DMS 273 treated with DMSO at 0.1 percent for 48 hours (cell line): ENCODE measurements at places on chromosomes 3 and 15.

GRCh38 chr15:70030851-70031250, 66.9 kb downstream of the TLE3 start:
- DNase-seq, result no peak

DNA sequence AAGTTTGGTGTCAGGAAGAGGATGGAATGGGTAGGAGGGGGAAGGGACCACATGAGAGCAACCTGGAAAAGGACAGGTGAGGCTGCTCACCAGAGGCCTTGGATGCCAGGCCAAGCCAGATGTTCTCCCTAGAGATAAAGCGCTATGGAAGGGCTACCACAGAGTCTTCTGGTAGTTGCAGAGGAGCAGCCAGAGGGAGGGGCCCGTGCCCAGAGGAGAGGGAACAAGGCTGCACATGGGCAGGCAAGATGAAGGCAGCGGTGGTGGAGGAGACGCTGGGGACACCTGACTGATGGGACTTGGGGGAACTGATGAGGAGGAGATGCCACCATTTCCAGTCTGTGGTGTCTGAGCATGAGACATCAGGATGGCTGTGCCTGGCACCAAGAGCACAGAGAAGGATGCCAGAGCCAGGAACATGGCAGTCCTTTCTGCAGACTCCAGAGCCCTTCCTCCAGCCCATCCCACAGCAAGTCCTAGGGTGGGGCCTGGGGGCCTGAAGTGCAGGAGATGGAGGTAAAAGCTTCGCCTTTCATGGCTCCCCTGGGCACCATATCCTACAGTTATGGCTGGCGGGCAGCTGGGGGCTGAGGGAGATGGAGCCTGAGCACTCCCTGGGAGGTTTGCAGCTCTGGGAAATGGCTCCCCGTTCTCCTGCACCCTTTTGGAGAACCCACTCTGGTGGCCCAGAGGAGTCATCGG, 103.0 kb downstream of the ETFA start:
- no peak for DNase-seq

- DNase-seq, result no peak
Measured at GRCh38 chr3:122200661-122201060, 17.2 kb downstream of the CASR start.

DNA sequence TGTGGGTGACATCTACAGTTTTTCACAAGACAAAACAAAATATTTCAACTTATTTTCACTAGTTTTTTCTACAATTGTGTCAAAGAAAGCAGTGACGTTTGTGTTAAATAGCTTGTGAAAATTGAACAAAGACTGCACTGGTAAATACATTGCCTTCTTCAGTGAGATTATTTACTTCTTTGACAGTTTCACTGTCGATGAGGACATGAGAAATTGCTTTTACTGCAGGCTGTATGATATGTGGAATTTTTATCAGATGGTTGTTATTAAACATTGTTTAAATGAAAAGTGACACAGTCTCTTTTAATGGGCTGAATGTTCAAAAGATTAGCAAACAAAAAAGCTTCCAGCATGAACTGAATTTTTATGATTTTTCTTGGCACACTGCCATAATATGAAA, 773.9 kb upstream of the CADM2 start:
- no peak for DNase-seq

DNA sequence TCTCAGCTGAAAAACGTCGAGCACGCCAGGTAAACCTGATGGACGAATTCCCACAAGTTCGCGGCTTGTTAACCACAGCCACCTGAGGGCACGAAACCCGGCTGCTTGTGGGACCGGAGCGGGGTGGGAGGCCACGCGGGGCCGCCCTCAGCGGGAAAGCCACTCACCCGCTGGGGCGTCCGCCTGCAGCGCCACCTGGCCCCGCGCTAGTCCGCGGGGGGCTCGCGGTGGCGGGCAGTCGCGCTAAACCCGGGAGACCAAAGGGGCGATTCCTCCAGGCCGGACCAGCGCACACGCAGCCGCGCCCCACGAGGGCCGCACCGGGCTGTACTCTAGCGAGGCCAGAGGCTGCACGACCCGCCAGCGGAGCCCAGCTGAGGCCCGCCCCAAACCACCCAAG, 15.7 kb upstream of the CFAP161 start:
- no peak for DNase-seq

GRCh38 chr3:122233101-122233952, 49.9 kb downstream of the CASR start:
- no peak for DNase-seq

- peak; percentile 63 for DNase-seq
Measured at GRCh38 chr3:14452740-14453710, 50.6 kb downstream of the SLC6A6 start.

GRCh38 chr15:52257734-52258062, 37.9 kb downstream of the MYO5C start:
- no peak for DNase-seq

GRCh38 chr15:69417581-69417980, 3.4 kb downstream of the KIF23 start:
- no peak for DNase-seq

DNA sequence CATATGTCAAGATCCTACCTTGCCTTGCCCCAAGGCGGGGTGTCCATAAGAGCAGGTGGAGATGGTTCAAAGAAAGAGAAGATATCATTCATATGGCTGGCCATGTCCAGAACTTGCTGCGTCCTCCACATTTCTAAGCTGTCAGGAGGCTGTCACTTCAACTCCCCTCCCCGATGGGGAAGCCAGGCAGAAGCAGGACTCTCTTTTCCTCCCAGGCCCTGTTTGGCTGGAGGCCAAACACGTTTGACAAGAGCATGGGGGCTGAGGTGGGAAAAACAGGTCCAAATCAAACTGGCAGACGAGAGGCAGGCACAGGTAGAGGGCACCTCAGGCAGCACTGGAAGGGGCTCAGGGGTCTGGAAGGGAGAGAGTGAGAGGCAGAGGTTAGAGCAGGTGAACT, 37.7 kb downstream of the MESD start:
- DNase-seq, result no peak

- peak; percentile 39 for DNase-seq
Measured at GRCh38 chr15:56496635-56497034, 31.7 kb upstream of the MNS1 start.

GRCh38 chr3:170296703-170297102, 60.8 kb upstream of the SKIL start:
- no peak for DNase-seq

- DNase-seq, result no peak
Measured at GRCh38 chr3:52246264-52246620, 683 bp downstream of the PPM1M start.

GRCh38 chr3:23919628-23920027, 2.7 kb downstream of the RPL15 start:
- DNase-seq, result no peak

GRCh38 chr15:96349857-96350720, 19.6 kb downstream of the NR2F2 start:
- no peak for DNase-seq
